ENCODE measurements at places on chromosomes 6 and 20. TPM values are rescaled to one million over a fixed set of nuclear protein-coding genes. Genes with fewer than 3 reads are reported as not detected.

The TXLNB gene
- 3.9 TPM for total RNA-seq

DNA sequence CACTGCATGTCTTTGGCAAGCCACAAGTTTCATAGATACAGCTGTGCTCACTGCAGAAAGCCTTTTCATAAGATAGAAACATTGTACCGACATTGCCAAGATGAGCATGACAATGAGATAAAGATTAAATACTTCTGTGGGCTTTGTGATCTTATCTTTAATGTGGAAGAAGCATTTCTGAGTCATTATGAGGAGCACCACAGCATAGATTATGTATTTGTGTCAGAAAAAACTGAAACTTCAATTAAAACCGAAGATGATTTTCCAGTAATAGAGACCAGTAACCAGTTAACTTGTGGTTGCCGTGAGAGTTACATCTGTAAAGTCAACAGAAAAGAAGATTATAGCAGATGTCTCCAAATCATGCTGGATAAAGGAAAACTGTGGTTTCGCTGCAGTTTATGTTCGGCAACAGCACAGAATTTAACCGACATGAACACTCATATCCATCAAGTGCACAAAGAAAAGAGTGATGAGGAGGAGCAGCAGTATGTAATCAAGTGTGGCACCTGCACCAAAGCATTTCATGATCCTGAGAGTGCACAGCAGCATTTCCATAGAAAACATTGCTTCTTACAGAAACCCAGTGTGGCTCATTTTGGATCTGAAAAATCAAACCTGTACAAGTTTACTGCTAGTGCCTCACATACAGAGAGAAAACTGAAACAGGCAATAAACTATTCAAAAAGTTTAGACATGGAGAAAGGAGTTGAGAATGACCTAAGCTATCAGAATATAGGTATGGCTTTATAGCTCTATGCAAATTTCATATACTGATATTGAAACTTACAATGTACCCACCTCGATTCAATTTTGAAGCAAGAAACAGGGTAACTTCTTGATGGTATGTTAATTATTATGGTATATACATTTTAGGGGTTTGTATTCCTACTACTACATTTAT is 23.9 kb upstream of the BAG2 start:
- no peak for DNase-seq

The HLA-DQB1 gene
- total RNA-seq: 0.24 TPM

The BTN1A1 gene
- 0.72 TPM for total RNA-seq

- DNase-seq: no peak
Measured at GRCh38 chr6:99446076-99446475, 21.0 kb upstream of the PNISR start.

The CST2 gene
- not detected for total RNA-seq

DNA sequence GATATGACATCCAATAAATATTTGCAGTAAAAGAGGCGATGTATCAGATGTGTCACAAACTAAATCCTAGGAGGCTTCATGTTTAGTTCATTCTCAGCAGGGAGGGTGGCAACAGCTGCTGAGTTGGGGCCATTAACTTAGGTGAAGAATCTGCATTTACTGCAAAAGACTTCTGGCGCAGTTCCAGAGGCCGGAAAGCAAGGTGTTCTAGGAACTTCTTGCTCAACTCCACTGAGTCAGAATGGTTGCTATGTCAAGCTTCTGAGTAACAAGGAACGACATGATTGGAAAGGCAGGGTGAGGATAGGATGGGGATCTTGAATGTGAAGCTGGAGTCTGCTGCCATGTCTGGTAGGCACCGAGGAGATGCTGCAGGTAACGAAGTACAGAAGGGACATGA is 11.7 kb downstream of the ADNP start:
- DNase-seq: no peak

- no peak for DNase-seq
Measured at GRCh38 chr6:123064038-123064437, 68.0 kb downstream of the CLVS2 start.

GRCh38 chr6:150906641-150907326 is 41.3 kb downstream of the MTHFD1L start:
- DNase-seq: peak; percentile 76

GRCh38 chr20:47792021-47792618 is 6.8 kb upstream of the SULF2 start:
- DNase-seq: peak; percentile 80

The PIGU gene
- total RNA-seq: 6.0 TPM

The BPIFA1 gene
- total RNA-seq: not detected

- no peak for DNase-seq
Measured at GRCh38 chr6:20688710-20689500, 154.6 kb downstream of the CDKAL1 start.

GRCh38 chr20:63472862-63473390 is 471 bp upstream of the KCNQ2 start:
- no peak for DNase-seq

DNA sequence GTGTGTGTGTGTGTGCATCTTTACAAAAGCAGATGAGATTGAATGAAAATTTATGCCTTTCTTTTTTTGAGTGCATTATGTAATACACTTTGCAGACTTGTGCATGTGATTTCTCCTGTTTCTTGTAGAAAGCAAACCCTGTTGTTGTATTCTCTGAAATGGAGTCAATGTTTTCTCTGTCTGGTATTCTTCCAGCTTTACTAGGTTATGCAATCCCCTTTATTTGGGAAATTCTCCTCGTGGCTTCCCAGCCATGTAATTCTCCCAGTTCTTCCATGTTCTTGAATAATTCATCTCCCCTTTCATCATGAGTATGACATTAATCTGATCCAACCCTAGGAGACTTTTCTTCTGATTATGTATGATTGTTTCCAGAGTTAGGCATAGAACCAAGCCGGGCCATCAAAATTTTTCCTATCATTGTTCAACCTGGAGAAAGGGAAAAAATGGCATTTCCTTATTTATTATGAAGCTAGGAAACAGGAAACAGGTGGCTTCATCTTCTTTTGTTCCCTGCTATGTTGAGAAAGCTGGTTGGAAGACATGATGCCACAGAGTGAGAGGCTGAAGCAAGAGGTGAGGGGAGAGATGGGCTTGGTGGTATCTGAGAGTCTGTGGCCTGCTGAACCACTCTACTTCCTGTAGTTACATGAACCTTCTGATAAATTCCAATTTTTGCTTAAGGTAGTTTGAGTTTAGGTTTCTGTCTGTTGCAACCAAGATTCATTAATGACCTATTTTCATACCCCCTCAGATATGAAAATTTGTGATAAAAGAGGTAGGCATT is 68.8 kb downstream of the PRL start:
- DNase-seq: no peak

- no peak for DNase-seq
Measured at GRCh38 chr6:3741477-3741871, 10.0 kb downstream of the PXDC1 start.

- DNase-seq: no peak
Measured at GRCh38 chr6:140436023-140436811, 1061.8 kb upstream of the CITED2 start.

The SLPI gene
- 2.4 TPM for total RNA-seq

DNA sequence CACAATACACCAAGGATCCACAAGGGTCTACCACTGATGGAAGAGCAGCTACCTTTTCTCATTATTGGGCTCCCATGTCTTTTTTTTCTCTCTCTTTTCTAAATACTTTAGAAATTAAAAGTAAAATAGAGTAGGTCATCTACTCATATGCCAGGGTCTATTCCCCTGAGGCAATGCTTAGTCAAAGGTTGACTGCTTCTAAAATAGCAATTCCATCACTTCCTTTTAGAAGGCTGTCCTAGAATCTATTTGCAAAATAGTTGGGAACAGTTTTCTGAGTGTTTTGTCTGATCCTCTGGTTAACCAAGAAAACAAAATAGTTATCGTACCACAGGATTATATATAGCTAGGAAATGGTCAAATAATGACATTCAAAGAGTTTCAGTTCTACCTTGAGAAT is 174.1 kb downstream of the COL21A1 start:
- no peak for DNase-seq

DNA sequence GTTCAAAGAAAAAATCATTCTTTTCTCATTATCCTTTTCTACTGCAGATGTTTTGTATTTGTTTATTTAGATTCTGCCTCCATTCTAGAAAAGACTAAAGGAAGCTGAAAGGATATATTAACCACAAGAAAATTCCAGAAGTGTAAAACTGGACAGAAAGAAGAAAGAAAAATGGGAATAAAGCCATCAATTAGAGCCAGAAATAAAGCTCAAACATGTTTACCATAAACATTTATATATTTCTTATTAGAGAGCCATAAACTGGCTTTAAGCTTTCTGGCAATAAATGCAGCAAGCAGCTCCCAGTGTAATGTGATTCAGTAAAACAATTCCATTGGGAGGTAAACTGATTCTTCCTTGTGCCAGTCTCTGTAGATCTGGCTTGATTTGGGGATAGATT is 244.1 kb downstream of the PTPRK start:
- no peak for DNase-seq

DNA sequence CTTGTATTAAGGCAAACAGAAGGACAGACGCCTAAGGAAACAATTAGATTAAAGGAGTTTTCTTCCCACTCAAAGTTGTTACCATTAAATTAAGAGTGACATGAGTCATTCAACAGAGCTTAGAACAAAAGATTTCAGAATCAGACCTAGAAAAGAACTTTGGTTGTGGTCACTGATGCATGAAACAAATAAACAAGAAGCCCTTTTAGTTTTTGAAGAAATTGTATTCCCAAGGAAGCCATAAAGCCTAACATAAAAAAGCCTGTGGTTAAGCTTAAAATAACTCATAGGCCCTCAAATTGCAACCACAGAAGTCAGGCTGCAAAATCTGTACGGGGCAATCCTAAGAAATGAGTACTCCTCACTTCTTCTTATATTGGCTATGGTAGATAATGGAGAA is 17.9 kb upstream of the TRIM26 start:
- no peak for DNase-seq

DNA sequence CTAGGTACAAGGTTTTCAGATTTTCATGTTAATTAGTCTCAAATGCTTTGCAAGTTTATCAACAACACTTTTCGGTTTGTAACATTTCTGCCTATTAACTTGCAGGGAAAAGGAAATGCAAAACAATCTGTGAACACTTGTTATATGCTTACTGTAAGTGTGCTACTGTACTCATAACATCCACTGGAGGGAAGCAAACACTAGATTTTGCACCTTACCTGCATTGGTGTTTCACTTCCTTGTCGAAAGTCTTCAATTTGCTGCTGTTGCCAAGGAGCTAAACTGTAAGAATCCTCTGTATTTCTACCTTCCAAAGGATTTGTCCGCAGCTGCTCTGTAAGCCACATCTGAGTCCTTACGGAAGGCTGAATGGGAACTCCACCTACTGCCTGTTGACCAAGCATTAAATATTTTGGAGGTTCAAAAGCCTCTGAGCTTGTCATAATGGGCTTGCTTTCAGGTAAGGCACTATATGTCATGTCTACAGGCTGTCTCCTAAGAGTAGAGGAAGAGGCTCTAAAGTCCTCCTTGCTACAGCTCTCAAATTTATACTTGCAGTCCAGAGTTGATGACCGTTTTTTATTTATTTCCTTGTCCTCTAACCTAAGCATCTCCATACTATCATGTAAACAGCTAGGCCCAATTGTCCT is 17.3 kb downstream of the PLN start:
- peak; percentile 50 for DNase-seq

DNA sequence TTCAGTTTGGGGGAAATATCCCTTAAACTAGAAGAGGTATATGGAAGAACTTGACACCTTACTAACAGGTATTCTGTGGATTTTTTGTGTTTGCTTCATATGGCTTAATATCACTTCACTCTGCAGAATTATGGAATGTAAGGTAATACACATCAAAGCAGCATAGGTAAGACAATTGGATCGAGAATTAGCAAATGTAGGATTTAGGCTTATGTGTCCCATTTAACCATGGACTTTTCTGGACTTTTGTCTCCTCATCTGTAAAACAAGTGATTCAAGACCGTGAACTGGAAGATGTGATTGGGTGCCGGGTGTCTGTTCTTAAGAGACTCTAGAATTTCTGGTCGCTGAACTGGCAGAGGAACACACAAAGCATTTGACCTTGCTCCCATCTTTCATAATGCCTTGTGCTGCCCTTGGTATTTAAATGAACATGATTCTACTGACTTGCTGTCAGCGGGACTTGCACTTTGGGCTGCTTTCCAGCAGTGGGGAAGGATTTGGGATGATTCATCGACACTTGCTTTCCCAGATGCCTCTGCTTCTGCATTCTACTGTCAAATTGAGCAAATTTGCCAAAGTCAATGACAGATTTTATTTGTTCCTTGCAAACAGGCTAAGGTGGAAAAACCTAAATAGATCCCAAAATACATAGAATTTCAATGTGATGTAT is 199.8 kb downstream of the PLCB1 start:
- DNase-seq: peak; percentile 46

DNA sequence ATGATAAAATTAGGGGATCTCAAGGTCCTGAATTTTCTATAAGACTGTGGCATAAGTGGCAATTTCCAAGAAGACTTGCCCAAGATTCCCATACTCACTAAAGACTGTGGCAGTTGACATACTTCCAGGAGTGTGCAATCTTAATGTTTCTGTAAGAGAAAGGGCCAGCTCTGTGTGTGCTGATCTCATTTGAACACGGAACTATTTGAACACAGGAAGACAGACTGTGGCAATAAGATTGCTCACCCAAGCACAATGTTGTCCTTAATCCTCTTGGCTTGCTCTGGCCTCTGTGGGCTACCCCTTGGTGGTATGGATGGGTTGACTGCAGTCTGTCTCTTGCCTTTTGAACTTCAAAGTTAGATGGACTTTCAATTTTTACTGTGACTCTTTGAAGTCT is 151.4 kb downstream of the PHF3 start:
- no peak for DNase-seq

DNA sequence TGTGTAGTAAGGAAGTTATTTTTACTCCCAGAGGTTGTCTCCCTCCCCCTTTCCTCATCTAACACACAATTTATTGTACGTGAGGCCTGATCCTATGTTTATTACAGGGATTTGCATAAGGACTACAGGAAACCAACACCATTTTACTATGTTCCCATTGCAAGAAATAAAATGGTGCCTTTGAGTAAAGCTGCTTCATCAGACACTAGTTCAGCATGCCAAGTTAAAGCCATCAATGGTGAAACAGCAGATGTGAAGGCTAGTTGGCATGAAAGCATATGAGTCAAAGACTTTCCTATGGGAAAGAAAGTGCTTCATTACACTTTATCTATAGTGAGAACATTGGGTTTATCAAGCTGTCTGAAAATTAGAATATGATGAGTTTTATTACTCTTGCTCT is 543.0 kb downstream of the GRIK2 start:
- no peak for DNase-seq

GRCh38 chr20:5835871-5836270 is 85.7 kb downstream of the SHLD1 start:
- peak; percentile 87 for DNase-seq

- peak; percentile 88 for DNase-seq
Measured at GRCh38 chr6:12280458-12280857, 9.7 kb upstream of the EDN1 start.

The MYB gene
- total RNA-seq: 0.72 TPM

All from umbilical cord (tissue), 2 donors.